PC-3 (cell line): ENCODE measurements at places on chromosomes 7 and 10. TPM values are rescaled to one million over a fixed set of nuclear protein-coding genes. Genes with fewer than 3 reads are reported as not detected.

DNA sequence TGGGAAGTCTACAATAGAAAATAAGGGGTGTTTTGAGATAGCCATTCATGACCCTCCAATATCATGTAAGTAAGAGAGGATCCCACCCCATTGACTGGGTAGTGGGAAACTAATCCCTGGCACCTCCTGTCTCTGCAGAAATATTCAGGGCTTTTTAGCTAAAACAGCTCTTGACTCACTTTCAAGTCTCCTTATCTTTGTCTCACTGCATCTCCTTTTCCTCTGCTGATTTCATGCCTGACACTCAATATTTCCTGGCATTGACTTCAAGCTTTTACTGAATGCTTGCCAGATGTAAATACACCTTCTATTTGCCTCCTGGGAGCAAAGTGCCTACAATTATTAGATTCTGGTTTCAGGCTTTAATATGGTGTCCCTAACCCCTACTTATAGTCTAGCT, 57.1 kb downstream of the CHRM2 start:
- H3K27ac ChIP-seq = no peak overlapping the region
- no peaks in the 10 kb centered on the region for H3K36me3 ChIP-seq
- H3K4me1 ChIP-seq = no peaks in the 10 kb centered on the region
- 0 out of 2 replicates have a peak, but pooled peaks cover 6% of the 10 kb centered on the region for H3K27me3 ChIP-seq
- no peak overlapping the region for H3K4me3 ChIP-seq
- no peak for DNase-seq

DNA sequence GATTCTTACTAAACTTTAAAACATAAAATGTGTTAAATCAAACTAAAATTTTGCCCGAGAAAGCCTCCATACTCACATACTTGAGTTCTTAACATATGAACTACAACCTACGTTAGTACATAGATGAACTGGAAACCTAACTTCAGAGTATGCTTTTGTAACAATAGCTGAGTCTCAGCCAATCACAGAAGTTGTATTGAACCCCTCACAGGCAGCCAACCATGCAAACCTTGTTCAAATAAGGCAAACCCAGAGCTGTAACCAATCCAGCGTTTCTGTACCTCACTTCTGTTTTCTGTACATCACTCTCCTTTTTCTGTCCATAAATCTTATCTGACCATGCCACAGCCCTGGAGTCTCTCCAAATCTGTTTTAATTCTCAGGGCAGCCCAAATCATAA, 157.3 kb upstream of the COL1A2 start:
- no peak overlapping the region for H3K4me3 ChIP-seq
- H3K27ac ChIP-seq = no peak overlapping the region
- H3K27me3 ChIP-seq = no peaks in the 10 kb centered on the region
- no peaks in the 10 kb centered on the region for H3K4me1 ChIP-seq

DNA sequence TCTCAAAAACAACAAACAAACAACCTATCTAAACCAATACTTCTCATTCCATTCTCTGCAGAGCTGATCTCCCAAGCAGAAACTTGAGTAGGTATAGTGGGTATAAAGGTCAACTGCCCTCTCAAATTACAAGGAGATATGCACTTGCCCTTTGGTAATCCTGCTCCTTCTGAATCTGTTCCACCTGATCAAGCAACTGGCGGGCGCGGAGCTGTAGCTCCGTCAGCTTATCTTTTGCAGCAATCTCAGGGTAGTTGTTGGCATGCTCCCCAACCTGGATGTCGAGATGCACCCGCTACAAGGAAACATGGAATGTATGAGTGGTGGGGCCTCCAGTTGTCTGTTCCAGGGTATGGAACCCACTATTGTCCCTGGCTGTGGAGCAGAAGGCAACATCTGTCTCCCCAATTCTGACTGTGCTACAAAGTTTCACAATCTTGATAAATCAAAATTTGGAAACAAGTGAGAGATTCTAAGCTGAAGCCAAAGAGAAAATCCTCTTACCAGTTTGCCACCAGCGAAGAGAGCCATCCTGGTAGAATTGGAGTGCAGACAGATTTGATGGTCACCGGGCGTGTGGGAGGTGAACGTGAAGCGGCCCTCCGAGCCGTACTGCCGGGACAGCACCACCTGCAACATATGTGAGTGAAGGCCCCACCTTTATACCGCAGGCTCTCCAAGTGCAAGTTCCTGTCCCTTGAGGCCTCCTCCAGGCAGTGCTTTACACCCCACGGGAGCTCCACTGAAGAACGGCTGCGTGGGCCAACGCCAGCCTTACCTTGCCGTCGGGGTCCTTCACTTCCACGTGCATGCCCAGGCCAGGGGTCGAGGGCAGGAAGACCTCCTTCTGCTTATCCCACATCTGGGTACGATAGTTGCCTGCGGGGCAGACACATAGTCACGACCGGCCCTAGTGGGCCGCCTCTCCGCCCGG, 819 bp downstream of the TMED4 start:
- peaks cover 10% of the 10 kb centered on the region for H3K4me1 ChIP-seq
- peak overlapping the region; percentile 46 for H3K27ac ChIP-seq
- peaks cover 18% of the 10 kb centered on the region for H3K36me3 ChIP-seq

GRCh38 chr10:102653060-102653459, 8.8 kb downstream of the TRIM8 start:
- DNase-seq = no peak
- H3K36me3 ChIP-seq = no peaks in the 10 kb centered on the region; the same call in 1 of the 2 replicates
- no peak overlapping the region for H3K27ac ChIP-seq
- H3K4me1 ChIP-seq = no peaks in the 10 kb centered on the region
- no peaks in the 10 kb centered on the region for H3K27me3 ChIP-seq

DNA sequence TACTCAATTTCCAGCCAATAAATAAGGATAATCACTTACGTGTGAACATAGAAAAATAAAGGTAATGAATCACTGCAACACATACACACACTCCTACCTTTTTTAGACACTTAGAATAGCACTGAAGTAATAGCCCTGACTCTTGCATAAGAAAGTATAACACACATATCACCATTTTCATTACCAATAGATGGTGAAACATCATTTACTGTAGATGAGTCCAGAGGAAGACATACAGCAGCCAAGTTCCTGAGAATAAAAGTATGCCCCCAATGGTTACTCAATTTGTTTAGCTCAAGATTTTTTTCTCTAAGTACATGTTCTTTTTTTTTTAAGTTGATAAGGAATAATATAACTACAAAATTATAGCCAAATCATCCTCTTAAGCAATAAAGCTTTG, 316.3 kb downstream of the PARD3 start:
- no peaks in the 10 kb centered on the region for H3K27me3 ChIP-seq
- no peak for DNase-seq
- H3K4me1 ChIP-seq = no peaks in the 10 kb centered on the region
- H3K27ac ChIP-seq = no peak overlapping the region

DNA sequence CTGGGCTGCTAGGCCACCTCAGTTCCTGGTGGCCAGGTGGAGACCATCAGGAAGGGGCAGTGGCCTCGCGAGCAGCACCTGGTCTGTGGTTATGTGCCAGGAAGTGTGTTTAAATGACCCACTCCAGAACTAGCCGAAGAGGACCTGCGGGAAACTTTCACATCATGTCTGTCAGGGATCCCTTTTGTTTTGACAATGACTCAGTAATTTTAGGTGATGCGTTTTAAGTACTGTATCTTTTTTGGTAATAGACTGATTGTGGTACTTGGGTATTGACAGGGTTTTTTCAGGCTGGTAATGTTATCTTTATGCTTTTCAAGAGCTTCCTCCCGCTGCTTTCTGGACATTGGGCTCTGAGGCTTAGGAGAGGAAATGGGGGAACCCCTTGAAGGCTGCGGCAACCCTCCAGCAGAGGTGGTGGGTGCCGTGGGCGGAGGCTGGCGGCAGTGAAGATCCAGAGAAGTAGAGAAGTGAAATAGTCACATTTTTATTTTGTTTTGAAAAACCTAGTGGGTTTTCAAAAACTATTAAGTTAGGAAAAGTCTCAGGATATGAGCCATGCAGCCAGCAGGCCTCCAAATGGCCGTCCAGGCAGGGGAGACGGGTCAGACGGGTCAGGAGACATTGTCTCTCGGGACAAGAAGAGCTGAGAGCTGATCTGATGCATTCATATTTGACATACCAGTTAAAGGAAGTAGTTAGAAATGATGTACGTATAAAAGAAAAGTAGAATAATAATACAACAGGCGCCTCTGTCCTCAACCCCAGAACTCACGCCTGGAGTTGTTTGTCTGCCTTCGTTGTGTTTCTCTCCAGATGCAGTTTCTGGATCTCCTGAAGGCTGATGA, 27.7 kb downstream of the PPP2R2D start:
- H3K27ac ChIP-seq = no peak overlapping the region
- DNase-seq = no peak
- H3K4me1 ChIP-seq = peaks cover 6% of the 10 kb centered on the region; the same call in 1 of the 2 replicates
- no peaks in the 10 kb centered on the region for H3K27me3 ChIP-seq

DNA sequence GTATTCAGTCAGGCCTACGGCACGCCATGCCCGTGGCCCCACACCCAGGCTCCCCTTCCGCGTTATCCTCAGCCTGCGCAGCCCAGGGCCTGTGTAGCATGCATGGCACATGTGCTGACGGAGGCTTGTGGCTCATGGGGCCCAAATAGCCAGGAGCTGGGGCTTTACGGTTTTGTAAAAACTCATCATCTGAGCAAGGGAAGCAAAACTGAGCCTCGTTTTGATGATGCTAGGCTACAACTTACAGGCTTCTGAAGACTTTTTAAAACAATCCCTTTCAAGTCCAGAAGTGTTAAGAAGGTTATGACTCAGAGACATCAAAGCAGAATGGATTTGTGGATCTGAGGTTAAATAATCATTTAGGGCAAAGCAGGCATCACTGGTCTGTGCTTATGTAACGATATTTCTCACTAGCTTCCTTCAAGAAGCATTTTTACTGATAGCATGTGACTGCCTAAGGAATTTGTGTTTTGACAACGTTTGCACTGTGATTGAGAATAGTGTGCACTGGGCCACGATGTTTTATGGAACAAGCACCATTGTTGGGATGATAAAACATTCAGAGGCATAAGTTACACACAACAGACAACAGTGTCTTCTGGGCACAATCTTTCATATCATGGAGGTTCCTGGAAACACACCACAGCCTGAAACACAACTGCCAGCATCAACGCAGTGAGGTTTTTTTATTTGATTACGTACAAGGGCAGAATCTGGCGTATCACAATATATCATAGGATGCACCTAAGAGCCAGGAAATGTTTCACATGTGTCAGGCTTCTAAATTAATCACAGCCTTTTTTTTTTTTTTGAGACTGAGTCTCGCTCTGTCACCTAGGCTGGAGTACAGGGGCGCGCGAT, 274.3 kb downstream of the CCDC3 start:
- H3K4me3 ChIP-seq = no peak overlapping the region
- no peak for DNase-seq
- no peaks in the 10 kb centered on the region for H3K27me3 ChIP-seq
- H3K4me1 ChIP-seq = no peaks in the 10 kb centered on the region
- no peak overlapping the region for H3K27ac ChIP-seq

DNA sequence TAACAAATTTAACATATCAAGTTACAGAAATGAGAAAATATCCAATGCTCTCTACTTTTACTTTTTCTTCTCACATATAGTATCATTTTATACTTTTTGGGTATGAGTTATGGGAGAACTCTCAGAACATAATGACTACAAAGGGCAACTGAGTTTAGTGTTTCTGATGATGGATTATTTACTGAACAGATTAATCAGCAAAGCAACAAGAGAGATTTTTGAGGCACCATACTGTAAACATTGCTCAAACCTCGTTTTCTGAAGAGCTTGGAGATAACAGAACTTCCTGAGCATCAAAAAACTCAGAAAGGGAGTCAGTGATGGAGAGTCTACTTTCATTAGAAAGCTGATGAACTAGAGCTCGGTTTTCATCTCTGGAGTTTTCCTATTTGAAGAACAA, 84.8 kb upstream of the GSDME start:
- H3K36me3 ChIP-seq = peaks cover 3% of the 10 kb centered on the region; the same call in 1 of the 2 replicates
- DNase-seq = no peak
- H3K4me1 ChIP-seq = peaks cover 23% of the 10 kb centered on the region; the same call in 1 of the 2 replicates
- no peak overlapping the region for H3K4me3 ChIP-seq

- no peak overlapping the region for H3K27ac ChIP-seq
- H3K27me3 ChIP-seq = no peaks in the 10 kb centered on the region
- no peak for DNase-seq
- H3K4me3 ChIP-seq = no peak overlapping the region
These were observed 47.5 kb downstream of the JAKMIP3 start for GRCh38 chr10:132113206-132113605.

GRCh38 chr10:121928528-121928884, 675 bp upstream of the ATE1 start:
- no peaks in the 10 kb centered on the region for H3K36me3 ChIP-seq
- DNase-seq = peak; percentile 26
- H3K27me3 ChIP-seq = no peaks in the 10 kb centered on the region
- H3K4me1 ChIP-seq = peaks cover 12% of the 10 kb centered on the region
- peak overlapping the region; percentile 94 for H3K27ac ChIP-seq

GRCh38 chr10:6973899-6974298, 393.8 kb upstream of the PRKCQ start:
- H3K27me3 ChIP-seq = peaks cover 12% of the 10 kb centered on the region; the same call in 1 of the 2 replicates
- H3K4me1 ChIP-seq = no peaks in the 10 kb centered on the region
- DNase-seq = no peak
- H3K36me3 ChIP-seq = no peaks in the 10 kb centered on the region
- H3K27ac ChIP-seq = no peak overlapping the region

GRCh38 chr7:22618528-22618927, 108.5 kb upstream of the IL6 start:
- H3K4me1 ChIP-seq = no peaks in the 10 kb centered on the region
- H3K27me3 ChIP-seq = no peaks in the 10 kb centered on the region
- no peak for DNase-seq
- no peak overlapping the region for H3K4me3 ChIP-seq

- no peak for DNase-seq
- H3K4me3 ChIP-seq = no peak overlapping the region
These were observed 171.0 kb downstream of the SLC16A9 start for GRCh38 chr10:59538623-59539022.

- H3K4me1 ChIP-seq = peaks cover 76% of the 10 kb centered on the region
- peak overlapping the region; percentile 100 for H3K27ac ChIP-seq
- peak overlapping the region; percentile 46; the same call in 1 of the 2 replicates for H3K4me3 ChIP-seq
- H3K27me3 ChIP-seq = no peaks in the 10 kb centered on the region
- peaks cover 3% of the 10 kb centered on the region; the same call in 1 of the 2 replicates for H3K36me3 ChIP-seq
These were observed 22.3 kb downstream of the CALML3 start for GRCh38 chr10:5546891-5547680.

- H3K4me1 ChIP-seq = no peaks in the 10 kb centered on the region
- H3K27ac ChIP-seq = no peak overlapping the region
- no peak overlapping the region for H3K4me3 ChIP-seq
- no peaks in the 10 kb centered on the region for H3K27me3 ChIP-seq
- no peak for DNase-seq
These were observed 51.7 kb downstream of the COL17A1 start for GRCh38 chr10:104033966-104034365.

DNA sequence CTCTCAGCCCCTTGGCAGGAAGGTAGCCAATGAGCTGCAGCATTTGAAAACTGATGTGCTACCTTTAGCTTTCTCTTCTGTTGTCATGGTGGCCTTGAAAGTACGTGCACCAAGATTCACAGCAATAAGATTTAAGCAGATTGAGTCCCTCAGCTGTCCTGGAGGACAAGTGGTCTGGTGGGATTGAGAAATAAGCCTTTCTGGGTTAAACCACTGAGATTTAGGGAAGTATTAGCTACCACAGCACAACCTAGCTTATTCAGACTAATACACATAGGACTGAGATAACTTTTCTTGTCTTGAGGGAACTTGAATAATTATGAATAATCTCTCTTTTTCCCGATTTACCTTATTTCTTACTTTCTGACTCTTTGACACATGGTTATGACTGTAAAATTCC, 324.0 kb downstream of the PTEN start:
- no peak overlapping the region for H3K27ac ChIP-seq
- no peak overlapping the region for H3K4me3 ChIP-seq
- H3K27me3 ChIP-seq = no peaks in the 10 kb centered on the region
- DNase-seq = no peak
- H3K36me3 ChIP-seq = no peaks in the 10 kb centered on the region
- H3K4me1 ChIP-seq = no peaks in the 10 kb centered on the region

- H3K27me3 ChIP-seq = 0 out of 2 replicates have a peak, but pooled peaks cover 3% of the 10 kb centered on the region
- H3K4me1 ChIP-seq = no peaks in the 10 kb centered on the region
- no peak for DNase-seq
- H3K4me3 ChIP-seq = no peak overlapping the region
- H3K36me3 ChIP-seq = no peaks in the 10 kb centered on the region
These were observed 42.2 kb upstream of the SEMA3E start for GRCh38 chr7:83691095-83691494.

CALML3 gene
- total RNA-seq = not detected in 2 replicates

CDC123 gene
- 74.2 and 110 TPM in 2 replicates for total RNA-seq
